Right lung (tissue), 10 donors: ENCODE measurements at places on chromosomes 11 and 22. TPM values are rescaled to one million over a fixed set of nuclear protein-coding genes. Genes with fewer than 3 reads are reported as not detected.

DNA sequence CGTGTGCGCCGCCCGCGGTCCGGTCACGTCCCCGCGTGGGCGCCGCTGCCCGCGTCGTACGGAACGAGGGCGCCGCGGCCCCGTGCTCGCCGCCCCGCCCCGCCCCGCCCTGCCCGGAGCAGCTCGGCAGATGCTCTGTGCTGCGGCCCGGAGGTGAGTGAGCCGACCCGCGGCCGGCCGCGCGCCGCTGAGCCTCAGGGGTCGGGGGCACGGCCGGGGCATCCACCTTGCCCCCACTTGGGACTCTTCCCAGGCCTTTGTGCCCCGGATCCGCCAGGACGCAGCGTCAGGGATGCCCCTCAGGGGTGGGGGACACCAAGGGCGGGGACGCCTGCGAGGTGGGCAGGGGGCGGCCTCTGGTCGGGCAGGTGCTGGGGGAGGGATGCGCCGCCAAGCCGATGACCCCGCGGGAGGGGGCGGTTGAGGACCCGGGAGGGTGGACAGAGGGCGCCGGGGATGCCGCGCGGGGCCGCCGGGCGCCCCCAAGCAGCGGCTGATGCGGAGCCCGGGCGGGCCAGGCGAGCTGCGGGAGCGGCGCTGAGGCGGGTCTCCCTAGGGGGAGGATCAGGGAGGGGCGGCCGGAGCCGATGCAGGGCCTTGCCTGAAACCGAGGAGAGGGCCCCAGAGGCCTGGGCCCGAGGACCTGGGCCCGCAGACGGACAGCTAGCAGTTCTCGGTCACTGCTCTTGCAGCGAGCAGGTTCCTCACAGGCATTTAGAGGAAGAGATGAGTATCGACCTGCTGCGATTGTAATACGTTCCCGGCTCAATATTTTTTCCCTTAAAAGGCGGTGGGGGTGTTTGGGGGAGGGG is at the start of gene GNAZ:
GNAZ (plus strand) TSS at position 102 of the 812 bp plus-strand sequence. CDS start 25,177 bp downstream, outside the sequence.
- no peak for DNase-seq

DNA sequence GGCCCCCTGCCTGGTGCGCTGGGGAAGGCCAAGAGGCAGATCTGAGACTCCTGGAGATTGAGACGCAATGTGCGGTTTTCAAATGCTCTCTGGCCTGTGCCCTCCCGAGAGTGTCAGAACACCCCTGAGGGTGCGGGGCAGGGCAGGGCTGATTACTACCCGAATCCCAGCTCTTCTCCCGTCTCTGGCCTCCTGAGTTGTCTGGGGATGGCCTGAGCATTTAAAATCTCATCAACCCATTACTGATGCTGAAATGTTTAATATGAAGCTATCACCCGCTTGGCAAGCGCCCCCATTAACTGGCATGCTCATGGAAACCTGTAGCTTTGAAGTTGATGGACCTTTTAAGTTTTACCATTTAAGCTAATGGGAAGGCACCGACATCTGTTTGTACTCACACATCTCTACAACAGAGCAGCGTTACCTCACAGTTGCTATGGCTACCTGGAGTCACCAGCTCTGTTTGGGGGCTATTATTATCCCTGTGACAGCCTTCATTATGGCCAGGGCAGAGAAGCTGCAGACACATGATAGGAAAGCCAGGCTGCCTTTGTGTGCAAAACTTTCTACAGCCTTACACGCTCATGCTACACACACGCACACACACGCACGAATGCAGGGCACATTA is 3.6 kb upstream of the MB start:
- DNase-seq, result no peak

GRCh38 chr11:61742391-61742790 is 10.0 kb upstream of the MYRF start:
- DNase-seq, result no peak

The CCDC73 gene
- 0.16 TPM for polyA plus RNA-seq

- DNase-seq, result no peak
These were observed 9.8 kb upstream of the POU2AF1 start for GRCh38 chr11:111388842-111389241.

DNA sequence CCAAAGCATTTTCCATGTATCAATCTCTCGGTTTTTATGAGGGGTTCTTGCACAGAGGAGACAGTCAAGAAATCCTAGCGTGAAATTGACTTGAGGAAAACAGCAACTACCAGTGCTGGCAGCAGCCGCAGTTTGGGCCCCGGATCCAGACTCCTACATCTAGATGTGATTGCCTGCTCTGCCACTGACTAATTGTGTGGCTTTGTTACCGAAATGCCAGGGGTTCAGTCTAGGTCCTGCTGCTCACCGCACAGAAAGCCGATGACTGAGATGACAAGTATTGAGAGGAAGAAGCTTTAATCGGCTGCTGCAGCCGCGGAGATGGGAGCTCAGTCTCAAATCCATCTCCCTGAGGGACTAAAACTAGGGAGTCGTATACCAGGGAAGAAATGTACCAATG is 8.2 kb upstream of the GLB1L3 start:
- DNase-seq, result no peak

DNA sequence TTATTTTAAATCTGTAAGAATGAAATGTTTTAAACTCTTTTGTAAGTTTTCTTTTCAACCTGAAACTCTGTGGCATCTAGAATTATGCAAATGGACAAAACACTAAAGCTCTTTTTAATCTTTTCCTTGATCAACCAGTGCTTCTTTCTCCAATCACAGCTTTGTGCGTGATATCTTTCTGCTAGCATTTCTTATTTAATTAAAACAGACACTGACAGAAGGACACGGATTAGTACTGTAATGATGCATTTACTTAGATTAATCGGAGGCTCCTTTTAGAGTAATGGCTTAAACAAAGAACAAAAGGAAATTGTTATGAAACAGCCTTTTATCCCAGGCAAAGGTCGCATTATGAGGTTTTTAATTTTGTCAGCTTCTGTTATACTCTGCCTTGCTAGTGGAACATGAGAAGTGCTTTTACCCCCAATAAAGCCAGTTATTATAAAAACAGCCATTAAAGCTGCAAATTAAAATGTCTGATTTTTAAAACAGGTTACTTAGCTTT is 48.5 kb upstream of the SOX6 start:
- no peak for DNase-seq

The F2 gene
- 2.1 TPM for polyA plus RNA-seq

The APOBEC3A gene
- polyA plus RNA-seq, result not detected

DNA sequence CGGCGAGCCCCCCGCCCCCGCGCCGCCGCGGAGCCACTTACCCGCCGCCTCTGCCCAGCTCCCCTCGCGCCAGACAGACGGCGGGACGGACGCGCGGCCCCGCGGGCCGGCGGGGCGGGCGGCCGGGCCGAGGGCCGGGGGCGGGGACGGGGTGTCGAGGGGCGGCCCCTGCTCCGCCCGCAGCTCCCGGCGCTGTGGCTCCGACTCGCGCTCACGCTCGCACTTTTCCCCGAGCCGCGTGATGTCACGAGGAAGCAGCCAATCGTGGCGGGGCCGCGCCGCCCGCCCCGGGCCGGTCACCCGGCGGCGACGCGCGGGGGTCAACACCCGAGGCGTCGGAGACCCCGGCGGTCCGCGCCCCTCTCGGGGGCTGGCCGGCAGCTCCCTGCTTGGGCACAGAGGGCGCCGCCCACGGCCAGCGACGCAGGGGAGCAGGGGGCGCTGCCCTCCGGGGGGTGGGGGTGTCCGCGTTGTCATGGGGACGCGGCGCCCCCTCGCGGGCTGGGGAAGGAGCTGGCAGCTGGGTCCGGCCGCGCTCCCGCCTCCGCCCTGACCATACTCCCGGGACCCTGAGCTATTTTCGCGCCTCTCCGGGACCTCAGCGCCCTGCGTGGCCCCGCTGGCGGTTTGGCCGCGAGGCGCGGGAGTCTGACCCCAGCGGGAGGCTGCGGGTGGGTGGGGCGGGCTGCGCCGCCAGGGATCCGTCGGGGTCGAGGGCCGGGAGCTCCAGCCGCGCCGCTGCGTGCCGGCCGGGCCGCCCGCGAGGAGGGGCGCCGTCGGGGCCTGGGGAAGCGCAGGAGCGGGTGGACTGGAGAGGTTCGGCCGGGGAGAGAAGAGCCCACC is at the start of gene CHRM4:
CHRM4 (minus strand) TSS at position 199 of the 843 bp plus-strand sequence. CDS start 5,219 bp downstream, outside the sequence.
- DNase-seq, result no peak

The FGF4 gene
- not detected for polyA plus RNA-seq

GRCh38 chr11:8826139-8826786 is 84.7 kb upstream of the AKIP1 start:
- DNase-seq, result no peak

DNA sequence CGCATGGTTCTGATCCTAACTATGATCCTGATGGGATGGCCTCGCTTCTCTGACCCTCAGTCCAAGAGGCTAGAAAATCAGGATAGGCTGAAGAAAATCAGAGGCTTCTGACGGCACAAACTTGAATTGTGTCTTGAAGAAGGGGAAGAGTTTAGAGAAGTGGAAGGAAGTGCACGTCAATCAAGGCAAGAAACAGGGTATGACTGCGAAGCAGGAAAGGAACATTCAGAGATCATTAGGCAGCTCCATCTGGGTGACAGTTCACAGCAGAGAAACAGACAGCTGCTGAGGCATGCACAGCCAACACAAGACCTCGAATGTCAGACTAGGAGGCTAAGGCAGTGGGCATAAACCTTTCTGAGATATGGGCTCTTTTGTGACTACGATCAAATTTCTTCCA is 29.3 kb downstream of the CLPB start:
- DNase-seq, result no peak

The LGALS12 gene
- 0.14 TPM for polyA plus RNA-seq

The ASCL2 gene
- 0.79 TPM for polyA plus RNA-seq

The PGA5 gene
- polyA plus RNA-seq, result not detected

The KDM4E gene
- polyA plus RNA-seq, result 0.36 TPM

DNA sequence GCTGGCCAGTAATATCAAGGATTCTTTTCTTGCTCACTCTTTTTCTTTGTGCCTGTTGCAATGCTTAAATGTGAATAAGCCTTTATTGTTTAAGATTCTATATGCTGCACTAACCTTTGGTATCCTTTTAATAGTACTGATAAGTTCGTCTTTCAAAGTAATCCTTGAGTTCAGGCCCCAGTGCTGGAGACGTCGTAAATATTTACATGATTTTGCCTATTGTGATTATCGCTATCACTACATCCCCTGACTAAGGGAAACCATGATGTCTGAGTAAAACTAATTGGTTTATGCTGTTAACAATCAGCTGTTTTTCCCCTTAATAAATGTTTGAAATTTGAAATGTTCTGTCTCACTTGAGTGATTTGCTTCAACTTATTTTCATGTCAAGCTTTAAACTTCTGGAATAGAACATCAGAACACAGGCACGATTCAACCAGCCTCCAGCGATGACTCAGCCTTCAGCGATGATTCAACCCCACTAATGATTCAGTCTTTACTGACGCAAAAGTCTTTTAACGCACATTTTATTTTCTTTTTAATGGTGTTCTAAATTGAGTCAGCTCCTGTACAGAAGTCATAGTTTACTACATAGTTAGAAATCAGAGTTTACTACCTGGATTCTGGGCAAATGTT is 3.9 kb downstream of the HTATIP2 start:
- DNase-seq, result no peak

DNA sequence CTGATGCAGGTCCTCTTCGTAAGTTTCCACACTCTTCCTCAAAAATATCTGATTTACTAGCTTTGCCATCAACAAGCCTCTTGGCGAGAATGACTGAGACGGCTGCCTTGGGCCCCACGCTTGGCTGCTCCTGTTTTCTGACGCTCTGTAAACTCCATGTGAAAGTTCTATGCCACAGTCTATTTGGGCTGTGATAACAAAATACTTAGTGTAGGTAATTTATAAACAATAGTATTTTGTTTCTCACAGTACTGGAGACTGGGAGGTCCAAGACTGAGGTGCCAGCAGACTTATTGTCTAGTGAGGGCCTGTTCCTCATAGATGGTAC is 123.2 kb upstream of the SORL1-AS1 start:
- no peak for DNase-seq

DNA sequence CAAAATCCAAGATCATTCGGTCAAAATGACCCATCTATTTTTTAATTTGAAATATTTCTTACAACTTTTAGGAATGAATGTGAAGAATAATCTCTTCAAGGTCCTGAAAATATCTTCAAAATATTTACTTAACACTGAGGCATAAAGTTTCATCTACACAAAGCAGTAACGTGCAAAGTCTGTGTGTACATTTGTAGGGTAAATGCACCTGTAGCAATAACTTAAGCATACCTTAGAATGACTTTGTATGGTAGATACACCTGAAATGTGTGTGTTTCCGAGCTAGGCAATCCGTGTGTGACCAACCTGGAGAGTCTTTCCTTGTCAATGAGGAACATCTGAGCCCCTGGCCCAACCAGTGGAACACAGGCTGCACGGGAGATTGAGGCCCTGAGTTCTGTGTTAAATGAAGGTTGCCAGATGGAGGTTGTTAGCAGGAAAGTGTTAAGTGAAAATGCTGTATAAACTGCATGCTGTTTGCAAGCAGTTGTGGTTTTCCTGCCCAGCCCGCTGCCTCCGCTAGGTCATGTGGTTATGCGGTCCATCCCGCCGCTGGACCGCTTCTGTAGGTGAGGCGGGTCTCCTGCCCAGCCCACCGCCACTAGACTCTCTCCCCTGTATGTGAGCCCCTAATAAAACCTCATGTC is 7.6 kb upstream of the CTR9 start:
- no peak for DNase-seq

DNA sequence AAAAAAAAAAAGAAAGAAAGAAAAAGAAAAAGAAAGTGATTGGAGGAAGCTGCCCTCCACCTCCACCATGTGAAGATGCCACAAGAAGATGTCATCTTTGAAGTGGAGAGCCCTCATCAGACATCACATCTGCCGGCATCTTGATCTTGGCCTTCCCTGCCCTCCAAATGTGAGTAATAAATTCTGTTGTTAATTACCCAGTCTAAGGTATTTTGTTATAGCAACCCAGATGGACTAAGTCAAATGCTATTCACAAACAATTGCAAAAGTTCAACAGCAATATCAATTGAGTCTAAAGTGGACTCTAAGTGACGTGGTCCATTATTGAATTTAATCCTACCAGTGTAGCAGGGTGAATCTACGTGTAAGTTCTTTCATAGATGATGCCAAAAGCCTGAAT is 55.9 kb upstream of the NUP160 start:
- DNase-seq, result no peak

The PRG3 gene
- polyA plus RNA-seq, result 0.48 TPM

DNA sequence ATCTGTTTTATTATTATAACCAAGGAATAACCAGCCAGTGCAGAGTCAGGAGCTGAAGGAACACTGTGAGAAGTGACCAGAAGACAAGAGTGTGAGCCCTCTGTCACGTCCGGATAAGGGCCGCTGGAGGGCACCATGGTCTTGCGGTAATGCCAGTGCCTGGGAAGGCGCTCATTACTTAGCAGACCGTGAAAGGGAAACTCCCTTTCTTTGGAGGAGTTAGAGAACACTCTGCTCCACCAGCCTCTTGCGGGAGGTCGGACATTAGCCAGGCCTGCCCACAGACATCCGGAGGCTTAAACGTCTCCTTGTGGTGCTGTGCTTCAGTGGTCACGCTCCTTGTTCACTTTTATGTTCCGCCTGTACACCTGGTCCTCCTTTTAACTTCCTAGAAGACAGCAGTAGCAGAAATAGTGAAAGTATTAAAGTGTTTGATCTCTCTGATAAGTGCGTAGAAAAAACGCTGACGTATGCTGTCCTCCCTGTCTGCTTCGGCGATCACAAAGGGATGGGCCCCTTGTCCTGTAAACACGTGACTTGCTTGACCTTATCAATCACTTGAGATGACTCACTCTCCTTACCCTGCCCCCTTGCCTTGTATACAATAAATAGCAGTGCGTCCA is 120.6 kb upstream of the LMO1 start:
- no peak for DNase-seq
